ENCODE measurements at places on chromosomes 3 and 15.

- no peak for DNase-seq
Measured at GRCh38 chr3:188491276-188491687, 337.3 kb downstream of the LPP start.

GRCh38 chr15:70509282-70509662, 254.1 kb downstream of the UACA start:
- no peak for DNase-seq

- no peak for DNase-seq
Measured at GRCh38 chr15:58241872-58242271, 103.7 kb downstream of the AQP9 start.

DNA sequence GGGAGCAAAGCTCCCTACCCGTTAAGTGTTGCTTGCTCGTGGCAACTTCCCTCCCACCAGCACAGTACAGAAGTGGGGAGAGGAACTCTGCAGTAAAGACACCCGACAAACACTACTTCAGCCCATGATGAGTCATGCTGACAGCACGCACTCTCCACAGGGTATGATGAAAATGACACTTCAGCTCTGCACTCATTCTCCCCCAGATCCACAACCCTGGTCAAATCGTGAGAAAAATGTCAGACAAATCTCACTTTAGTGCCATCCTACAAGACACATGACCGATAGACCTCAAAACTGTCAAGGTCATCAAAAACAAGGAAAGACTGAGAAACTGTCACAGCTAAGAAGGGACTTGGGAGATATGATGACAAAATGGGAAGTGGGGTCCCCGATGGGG, 278.9 kb downstream of the OCA2 start:
- peak; percentile 52 for DNase-seq

- DNase-seq, result no peak
Measured at GRCh38 chr3:135292162-135292561, 497.1 kb downstream of the EPHB1 start.

DNA sequence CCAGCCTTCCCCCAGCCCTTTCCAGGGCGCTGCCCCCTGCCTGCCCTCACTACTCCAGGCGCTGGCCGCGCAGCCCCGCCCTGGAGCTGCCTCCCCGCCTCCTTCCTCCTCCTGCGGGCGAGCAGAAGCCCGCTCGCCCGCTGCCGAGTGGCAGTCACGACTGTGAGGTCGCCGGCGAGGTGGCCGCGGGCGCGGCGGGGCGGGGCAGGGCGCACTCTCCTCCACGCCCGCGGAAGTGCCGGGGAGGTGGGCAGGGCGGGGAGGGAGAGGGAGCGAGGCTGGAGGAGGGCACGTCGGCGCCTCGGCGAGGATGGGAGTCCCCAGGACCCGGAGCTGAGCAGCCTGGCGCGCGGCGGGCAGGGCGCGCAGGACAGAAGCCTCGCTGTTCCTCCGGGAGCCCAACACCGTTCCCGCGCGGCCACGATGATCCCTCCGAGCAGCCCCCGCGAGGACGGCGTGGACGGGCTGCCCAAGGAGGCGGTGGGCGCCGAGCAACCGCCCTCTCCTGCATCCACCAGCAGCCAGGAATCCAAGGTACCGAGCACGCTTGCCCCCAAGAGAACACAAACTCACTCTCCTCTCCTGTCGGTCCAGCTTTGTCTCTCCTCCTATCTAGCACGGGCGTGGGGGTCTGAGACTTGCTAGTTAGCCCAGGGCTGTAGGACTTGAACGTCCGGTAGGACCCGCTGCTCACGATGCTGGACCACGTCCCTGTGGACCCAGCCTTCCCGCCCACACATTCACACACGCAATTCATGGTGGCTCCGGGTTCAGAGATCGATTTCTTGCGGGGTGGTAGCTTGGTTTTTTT, at the start of gene STAC:
TSS of gene STAC (plus strand) at position 284 of the 811 bp plus-strand sequence. CDS start at position 424, 140 bp downstream.
- DNase-seq, result peak; percentile 65

DNA sequence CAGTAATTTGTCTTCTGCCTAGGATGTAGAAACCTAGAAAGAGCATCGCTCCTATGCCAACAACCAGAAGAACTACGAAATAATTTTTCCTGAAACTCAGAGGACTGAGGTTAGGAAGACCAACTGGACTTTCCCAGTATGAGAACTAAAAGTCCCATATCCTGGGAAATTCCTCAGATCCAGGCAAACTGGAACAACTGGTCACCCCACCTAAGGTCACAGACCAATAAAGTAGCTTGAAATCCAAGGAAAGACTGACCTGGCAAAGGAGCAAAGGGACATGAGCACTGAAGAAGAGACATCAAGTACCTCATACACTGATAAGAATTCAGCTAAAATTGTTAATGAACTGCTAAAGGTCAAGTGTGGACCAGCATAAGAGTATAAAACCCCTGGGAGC, 6.6 kb downstream of the RPL39L start:
- no peak for DNase-seq

DNA sequence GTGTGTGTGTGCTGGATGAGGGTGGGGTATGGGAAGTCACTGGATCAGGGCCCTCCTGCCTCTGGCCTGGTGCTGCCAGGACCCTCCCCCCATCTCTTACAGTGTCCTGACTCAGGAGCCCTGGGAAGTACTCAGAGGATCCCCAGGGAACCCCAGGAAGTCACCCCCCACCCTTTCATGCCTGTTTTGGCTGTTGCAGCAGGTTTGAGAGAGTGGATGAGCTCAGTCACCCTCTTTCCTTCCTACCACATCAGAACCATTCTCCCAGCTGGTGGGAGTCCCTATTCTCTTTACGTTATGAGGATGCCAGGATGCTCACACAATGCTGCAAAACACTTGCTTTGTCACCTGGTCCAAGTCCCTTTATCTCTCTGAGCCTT, 59.0 kb downstream of the BDH1 start:
- no peak for DNase-seq

- no peak for DNase-seq
Measured at GRCh38 chr3:10002951-10003350, 16.3 kb upstream of the EMC3 start.

GRCh38 chr15:31320022-31320421, 6.6 kb upstream of the KLF13 start:
- no peak for DNase-seq

GRCh38 chr15:85318048-85318731, 62.2 kb upstream of the AKAP13 start:
- peak; percentile 89 for DNase-seq

DNA sequence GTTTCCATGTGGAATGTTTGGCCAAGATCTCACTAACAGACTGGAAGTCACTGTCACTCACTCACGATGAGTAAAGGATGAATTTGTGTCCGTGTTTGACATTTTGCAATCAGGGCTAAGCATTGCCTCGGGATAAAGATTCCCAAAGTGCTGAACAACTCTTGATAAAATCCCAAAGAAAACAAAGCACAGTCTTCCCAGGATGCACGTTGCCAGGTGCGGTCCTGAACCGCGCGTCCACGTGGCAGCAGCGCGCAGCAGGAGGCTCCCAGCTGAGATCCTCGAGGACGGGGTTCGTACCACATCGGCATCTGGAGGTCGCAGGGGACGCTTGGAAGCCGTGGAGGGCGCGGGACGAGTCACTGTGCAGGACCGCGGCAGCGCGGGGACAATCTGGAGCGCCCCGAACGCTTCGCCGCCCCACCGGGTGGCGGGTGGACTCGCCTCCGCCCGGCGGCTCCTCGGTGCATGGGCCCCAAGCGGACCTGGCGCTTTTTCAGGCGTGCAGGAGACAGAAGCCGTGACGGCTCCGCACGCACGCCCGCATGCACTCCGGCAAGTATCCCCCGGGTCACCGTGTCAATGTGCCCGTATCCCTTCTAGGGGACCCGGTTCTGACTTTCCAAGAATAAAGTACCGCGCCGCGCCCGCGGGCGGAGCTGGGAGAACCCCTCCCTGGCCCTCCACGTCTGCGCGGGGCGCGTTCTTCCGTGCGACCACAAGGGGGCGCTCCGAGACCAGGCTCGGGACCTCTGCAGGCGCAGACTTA, 17.7 kb downstream of the CPN2 start:
- peak; percentile 84 for DNase-seq

DNA sequence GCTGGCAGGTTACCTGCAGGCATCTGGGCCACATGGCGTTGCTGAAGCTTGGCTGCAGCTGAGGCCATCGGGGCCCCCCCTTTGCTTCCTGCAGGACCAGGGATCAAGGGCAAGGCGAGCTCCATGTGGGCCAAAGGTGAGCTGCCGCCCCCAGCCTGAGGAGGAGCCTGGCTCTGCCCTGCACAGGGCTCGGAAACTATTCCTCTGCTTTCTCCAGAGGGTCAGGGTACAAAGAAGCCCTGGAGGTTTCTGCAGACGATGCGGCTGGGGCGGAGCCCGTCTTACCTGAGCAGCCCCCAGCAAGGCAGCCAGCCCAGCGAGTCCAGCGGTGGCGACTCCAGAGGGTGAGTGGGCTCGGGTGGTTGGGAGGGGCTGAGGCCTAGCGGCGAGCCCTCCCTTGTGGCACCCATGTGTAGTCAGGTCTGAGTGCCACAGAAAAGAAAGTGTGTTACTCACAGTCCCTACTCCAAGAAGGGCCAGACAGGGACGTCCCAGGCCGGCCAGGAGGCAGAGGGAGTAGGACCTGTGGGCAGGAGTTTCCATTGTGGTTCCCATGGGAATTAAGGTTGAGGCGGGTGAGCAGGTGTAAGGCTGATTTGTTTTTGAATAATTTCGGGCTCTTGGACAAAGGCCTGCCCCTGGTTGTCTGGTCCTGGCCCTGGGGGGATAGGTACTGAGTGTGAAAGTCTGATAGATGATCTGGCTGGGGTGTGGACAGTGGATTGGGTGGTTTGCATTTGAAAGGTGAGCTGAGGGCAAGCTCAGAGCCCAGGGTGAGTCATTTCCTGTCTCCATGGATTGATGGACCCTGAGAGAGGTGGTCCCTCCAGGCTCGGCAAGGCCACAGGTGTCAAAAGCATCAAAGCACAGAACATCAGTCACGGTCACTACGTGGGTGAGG, 25.4 kb downstream of the CFAP100 start:
- no peak for DNase-seq

DNA sequence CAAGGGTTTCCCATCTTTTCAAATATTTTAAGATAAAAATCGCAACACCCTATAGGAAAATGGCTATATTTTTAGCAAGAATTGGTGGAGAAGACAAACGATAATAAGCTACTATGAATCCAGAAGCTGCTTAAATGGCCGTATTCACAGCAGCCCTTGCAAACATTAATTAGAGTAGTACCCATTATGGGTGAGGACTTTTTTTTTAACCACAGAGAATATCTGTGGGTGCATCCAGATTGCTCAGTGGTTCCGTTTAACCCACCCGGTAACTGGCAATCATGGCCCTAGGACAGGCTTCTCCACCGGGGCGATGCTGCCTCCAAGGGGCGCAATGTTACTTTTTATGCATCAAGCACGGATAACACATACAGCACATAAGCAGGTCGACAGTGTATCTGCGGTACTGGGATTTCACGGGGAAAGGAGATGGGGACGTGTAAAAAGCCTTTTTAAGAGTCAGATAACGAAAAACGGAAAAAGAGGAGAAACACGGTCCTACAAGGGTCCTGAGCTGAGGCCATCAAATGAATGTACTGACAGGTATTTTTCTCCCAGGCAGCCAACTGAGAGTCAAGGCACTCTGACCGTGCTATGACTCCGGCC, 968 bp upstream of the TMEM266 start:
- no peak for DNase-seq

- DNase-seq, result no peak
Measured at GRCh38 chr3:51934139-51934850, 7.4 kb downstream of the RRP9 start.

DNA sequence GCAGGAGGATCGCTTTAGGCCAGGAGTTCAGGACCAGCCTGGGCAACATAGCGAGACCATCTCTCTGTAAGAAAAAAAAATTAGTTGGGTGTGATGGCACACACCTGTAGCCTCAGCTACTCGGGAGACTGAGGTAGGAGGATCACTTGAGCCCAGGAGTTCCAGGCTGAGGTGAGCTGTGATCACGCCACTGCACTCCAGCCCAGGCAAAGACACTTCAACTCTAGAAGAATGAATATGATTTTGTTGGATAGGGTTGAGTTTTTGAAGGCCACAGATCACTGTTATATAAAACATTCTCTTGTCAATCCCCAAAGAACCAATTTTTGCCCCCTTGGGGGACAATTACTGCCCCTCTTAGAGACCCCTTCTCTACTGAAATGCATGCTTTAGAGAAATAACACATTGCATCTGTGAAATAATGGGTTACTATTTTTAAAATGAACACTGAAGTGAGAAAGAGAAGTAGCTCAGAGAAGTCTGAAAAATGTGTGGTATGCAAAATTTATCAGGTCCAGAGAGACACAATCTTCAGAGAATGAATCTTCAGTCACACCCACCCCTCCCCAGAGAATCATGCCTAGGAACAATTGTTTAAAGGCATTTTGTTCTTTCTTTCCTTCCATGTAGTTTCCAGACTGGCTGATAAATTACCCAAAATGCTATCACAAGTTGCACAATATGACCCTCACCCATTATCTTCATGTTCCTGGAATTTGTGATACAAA, 42.7 kb downstream of the METTL6 start:
- DNase-seq, result no peak

GRCh38 chr15:31473385-31474058, 146.9 kb downstream of the KLF13 start:
- DNase-seq, result no peak

Measured in AG08395 (cell line).